ENCODE measurements at places on chromosomes 6 and 20. TPM values are rescaled to one million over a fixed set of nuclear protein-coding genes. Genes with fewer than 3 reads are reported as not detected.
A peak's percentile ranks its signal among the peaks of the same experiment; 100 is the strongest.

DNA sequence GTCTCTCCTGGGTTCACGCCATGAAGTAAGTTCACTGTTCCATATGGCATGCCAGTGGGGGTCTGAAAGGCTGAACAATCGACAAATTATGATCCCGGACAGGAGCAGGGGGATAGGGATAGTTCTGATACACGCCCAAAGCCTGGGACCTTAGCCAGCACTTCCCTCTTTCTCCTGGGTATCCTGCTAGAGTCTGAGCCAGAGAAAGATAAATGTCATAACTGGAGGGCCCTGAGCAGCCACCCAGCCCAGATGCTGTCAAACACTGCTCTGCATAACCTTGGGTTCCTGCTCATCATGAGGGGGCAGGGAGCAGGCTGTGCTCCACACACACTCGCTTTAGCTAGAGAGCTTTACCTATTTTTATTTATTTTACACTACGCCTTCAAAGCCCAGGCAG lies 12.3 kb downstream of the EDEM2 start:
- DNase-seq = no peak

DNA sequence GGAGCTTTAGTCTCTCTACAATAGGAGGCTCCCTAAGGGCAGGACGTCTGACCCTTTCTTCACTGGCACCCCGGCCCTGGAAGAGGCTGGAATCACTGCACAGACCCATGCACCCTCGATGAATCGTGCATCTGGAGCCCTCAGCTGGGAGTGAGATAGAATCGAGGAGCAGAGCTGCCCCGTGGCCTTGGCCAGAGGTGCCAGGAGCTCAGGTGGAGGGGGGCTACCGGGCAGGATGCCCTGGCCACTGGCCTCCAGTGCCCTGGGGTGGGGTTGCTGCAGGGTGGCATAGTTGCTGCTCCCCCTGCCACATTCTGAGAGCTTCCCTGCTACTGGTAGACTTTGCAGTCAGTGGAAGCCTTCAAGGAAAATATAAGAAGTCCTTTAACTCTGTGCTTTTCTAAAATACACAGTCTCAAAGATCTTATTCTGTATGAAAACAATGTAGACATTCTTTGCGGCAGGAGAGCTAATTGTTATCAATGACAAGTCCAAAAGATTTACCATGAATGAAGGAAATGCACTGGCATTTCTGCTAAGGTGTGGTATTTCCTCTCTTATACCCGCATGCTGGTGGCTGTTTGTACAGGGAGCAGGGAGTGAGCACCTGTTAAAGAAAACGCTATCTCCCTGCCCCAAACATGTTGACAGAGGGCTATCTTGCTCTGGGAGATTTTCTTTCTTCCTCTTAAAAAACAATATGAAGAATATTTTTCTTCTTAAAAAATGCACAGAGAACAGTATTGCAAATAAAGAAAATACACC lies 122.8 kb downstream of the C6orf118 start:
- DNase-seq = no peak

- no peak for DNase-seq
Measured at GRCh38 chr6:83432636-83433035, 1.8 kb upstream of the ME1 start.

DNA sequence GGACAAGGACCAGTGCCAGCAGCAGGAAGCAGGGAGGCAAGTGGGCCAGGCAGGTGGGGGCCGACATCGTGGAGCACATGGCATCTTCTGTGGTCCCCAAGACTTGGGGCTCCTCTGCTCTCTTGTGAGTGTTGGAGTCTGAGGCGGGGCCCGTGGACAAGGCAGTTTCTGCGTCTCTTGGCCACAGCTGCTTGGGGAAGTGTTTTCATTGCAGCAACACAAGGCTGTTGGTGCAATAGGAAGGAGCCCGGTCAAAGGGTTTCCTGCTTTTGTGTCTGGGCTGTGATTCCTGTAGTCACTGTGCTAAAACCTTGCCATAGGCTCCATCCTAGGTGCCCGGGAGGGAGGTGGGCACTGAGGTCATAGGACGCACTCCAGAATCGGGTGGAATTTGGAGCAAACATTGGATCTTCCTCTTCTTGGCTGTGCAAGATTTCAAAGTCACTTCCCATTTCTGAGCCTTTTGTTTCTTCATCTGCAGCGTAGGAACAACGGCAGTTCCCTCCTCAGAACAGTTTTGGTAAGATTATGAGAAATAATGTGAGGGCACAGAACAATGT lies at the start of gene SIRPB2:
Gene SIRPB2 (minus strand): TSS at position 140 of the 560 bp plus-strand sequence. CDS start 61 bp downstream, at position 79.
- DNase-seq = no peak

GRCh38 chr6:48933136-48933535 lies 529.9 kb downstream of the MMUT start:
- no peak for DNase-seq

- no peak for DNase-seq
Measured at GRCh38 chr6:76770281-76770680, 693.0 kb downstream of the HTR1B start.

- DNase-seq = no peak
Measured at GRCh38 chr6:133034509-133035206, 206.5 kb upstream of the EYA4 start.

DNA sequence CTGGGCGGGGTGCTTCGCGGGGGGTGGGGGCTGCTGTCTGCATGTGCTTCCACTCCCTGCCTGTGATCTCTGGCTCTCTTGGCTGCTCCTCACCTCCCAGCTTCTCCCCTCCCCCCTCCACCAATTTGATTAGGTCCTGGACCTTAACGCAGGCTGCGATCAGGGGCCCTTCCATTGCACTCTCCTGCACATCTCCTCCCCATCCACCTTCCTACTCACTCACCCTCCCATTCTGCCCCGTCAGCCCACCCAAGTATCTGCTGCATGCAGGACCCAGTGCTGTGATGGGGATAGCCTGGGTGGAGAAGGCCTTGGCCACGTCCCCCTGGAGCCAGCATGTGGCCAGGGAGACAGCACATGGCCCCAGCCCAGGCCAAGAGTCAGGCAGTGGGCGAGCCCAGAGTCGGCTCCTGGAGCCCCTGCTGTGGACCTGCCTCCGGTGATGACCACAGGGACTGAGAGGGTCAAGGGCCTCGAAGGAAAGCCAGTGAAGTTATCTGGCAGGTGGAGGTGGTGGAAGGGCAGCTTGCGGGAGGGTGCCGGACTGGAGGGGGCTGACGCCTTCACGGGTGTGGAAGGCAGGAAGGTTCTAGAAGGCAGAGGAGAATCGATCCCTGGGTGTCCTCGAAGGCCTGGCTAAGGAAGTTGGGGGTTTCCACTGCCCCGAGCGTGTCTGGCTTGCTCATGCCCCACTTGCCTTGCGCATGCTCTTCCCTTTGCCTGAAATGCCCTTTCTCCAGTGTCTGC lies 40.7 kb downstream of the SRC start:
- DNase-seq = no peak

DNA sequence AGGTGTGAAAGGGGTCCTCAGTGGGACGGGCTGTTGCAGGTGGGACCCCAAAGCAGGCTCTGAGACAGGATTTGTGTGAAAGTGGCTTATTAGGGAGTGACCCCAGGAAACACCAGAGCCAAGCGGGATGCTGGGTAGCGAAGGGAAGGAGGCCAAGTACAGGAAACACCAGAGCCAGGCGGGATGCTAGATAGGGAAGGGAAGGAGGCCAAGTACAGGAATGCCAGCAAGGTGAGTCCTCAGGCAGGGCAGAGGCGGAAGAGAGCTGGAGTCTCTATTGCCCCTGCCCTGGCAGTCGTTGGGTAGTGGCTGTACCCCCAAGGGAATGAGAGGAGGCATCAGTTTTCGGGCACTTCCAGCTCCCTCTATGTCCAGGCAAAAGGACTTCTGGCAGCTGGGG lies 30.5 kb upstream of the TGM2 start:
- no peak for DNase-seq

- no peak for DNase-seq
Measured at GRCh38 chr6:135861189-135861588, 9.7 kb downstream of the PDE7B start.

GRCh38 chr6:150068151-150068550 lies 770 bp downstream of the ULBP3 start:
- peak; percentile 9 for DNase-seq

DNA sequence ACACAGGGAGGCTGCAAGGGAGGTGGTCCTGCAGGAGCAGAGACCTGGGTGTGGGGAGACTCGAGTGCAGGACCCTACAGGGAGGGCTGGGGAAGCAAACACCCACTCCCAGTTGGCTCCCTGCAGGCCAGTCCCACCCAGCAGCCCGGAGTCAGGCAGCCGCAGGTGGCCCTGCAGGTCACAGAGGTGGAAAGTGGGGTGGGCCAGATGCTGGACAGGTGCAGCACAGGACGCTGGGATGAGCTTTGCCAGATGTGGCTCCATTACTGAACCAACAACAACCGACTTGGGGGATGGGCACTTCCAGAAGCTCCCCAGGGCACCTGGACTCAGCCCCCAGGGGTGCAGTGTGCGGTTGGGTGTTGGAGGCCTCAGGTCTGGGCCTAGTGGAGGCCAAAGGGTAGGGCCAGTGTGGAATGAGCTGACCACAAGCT lies 26.6 kb upstream of the MYT1 start:
- no peak for DNase-seq

GRCh38 chr20:37319151-37319671 lies 26.7 kb upstream of the SRC start:
- DNase-seq = no peak

DNA sequence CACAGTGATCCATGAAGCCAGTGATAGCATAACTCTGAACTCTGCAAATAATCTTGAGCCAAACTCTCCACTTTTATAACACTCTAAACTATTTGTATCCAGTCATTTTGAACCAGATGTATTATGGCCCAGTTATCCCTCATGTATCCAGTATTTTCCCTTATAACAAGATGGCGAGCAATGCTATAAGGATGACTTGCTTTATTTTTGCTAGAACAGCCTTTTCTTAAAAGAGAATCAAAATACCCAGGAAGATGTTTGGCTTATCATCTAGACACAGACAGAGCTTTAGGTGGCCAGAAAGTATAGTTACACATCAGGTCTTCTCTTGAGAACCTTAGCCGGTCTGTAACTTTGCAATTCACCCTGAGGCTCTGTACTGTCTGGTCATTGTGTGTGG lies 81.0 kb downstream of the DOK5 start:
- DNase-seq = no peak

DNA sequence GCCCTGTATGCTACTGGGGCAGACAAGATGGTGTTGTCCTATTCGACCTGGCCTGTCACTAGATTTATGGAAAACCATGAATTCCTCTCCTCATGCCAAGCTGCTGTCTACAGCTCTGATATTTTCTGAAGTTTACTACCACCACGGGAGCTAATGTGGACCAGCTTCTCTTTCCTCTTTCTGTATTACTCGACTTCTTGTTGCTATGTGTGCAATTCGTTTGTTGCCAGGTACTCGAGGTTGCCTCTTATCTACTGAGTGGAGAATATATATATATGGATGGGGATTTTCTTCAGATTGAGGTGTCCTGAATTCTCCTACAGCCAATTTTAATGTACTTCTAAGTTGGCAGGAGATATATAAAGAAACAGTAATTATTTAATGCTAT lies 34.7 kb downstream of the MAN1A1 start:
- DNase-seq = no peak

DNA sequence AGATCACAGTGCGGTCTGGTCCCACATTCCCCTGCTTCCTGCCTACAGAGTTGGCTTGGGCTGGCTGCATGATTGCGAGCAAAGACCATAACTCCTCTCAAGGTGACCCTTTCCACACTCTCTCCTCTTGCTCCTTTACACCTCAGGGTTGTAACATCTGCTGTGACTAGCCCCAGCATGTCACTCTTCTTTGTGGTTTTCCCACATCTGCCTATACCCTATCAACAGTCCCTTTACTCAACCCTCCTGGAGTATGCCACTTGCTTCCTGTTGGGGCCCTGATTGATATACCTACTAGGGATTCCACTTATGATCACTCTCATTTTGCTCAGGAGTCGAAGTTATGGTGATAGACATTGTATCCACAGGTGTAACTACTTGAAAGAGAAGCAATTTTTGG lies 58.9 kb upstream of the SGK1 start:
- DNase-seq = no peak

DNA sequence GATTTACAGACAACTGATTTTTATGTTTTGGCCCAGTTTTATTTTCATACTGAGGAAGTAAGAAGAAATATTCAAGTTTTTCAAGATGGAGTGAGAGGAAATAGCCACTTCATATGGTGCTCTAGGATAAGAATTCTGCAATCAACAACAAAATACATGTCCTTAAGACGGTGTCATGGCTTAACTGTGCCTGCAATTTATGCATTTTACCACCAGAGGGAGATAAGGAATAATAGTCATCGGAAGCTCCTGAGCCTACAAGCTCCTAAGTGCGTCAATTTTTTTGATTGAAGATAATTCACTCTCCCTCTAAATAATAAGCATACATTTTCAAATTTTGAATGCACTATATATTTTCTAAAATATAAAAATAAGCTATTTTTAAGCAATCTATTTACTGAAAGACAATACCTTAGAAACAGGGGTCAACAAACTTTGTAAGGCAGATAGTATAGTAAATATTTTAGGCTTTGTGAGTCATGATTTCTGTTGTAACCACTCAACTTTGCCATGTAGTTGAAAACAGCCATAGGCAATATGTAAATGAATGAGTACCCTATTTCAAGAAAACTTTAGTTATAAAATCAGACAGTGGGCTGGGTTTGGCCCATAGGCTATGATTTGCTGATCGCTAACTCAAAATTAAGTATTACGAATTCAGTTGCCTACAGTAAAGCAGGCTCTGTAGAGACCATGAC lies 230.9 kb upstream of the DTNBP1 start:
- no peak for DNase-seq

DNA sequence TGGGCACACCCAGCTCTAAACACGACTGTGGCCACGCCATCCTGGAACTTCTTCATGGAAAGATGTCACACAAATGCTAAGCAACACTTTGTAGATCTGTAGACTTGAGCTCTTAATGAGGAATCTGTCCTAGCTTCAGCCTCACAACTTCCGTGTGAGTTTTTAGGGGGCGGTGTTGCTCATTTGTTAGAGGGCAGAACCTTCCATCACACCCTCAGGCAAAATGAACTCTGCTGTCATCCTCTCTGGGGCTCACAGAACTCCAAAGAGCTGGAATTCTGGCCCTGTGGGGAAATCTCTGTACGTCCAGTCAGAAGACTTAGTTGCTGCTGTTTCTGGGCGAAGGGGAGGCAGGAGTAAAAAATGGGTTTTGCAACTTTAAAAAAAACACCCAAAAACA lies 49.8 kb downstream of the NRN1 start:
- no peak for DNase-seq

DNA sequence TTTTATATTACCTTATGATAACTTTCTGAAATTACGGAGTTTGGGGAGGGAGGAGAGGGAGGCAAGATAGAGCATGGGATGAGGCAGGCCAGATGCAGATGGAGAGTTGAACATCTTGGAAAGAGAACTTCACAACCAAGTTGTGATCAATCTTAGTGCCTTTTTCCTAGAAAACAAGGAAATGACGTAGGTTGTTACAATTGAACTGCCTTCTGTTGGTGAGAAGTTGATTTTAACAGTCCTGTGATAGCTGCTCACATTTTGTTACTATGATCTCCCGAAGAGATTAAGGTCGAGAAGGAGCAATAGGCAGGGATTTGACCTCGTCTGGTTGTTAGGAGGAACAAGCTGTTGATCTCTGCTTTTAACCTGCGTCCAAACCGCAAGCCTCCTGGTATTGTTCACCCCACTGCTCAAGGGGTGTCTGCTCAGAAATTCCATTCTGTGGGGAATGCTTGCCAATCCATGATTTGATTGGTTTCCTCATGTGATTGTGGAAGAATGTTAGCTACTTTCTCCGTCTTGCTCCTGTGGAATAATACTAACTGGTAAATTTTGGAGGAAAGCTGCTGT lies 35.1 kb downstream of the TIAM2 start:
- peak; percentile 39 for DNase-seq

Gene PRDM1
- 1.3 TPM for total RNA-seq

Gene TNNC2
- not detected for total RNA-seq

Gene ANKRD60
- total RNA-seq = not detected

Gene BICRAL
- 2.2 TPM for total RNA-seq

Gene PDE10A
- total RNA-seq = 2.4 TPM

Gene AFDN
- total RNA-seq = 118 TPM

Gene CLPSL2
- not detected for total RNA-seq

Gene GGTLC1
- not detected for total RNA-seq

Gene MOCS1
- total RNA-seq = 13.7 TPM

Data from SJSA1 (cell line).